ENCODE measurements at places on chromosomes 6 and 20.

- DNase-seq = no peak
These were observed 25.3 kb upstream of the TOP1 start for GRCh38 chr20:41003143-41003935.

GRCh38 chr20:2231701-2232100 lies 64.1 kb upstream of the TGM3 start:
- DNase-seq = no peak

DNA sequence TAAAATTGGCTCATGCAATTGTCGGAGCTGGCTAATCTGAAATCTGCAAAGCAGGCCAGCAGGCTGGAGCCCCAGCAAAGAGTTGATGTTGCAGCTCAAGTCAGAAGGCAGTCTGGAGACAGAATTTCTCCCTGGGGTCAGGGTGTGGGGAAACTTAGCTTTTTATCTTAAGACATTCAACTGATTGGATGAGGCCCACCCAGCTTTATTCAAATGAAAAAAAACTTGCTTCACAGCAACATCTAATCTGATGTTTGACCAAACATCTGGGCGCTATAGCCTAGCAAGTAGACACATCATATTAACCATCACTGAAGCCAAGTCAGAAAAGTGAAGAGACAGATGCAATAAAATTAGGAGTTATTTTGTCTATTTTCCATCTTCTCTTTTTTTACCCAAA lies 108.8 kb upstream of the CCDC28A start:
- DNase-seq = no peak

DNA sequence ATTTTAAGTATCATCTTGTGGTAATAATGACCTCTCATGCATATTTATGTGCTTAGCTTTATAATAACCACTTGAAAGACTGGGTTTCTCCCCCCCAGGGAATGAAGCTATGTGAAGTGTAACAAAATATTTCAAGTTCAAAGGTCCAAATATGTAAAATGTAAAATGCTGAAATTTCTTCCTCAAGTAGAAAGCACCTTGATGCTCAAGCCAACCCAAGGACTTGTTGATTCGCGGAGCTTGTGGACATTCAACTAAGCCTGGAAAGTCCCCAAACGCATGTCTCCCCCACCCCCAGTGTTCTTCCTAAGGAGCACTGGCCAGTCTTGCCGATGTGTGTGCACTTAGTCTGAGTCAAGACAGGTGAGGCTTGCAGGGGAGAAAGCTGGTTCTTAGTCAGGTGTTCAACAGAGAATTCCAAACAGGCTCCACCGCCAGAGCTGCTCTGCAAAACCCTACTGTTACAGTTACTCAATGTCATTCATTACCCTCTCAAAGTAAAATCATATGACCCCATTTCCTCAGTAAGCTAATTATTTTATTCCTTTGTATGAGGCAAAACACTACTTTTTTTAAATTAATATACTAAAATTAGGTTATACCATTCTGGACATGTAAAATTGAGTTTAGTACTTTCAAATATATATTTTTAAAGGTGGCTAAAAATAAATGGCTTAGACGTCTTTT lies 46.9 kb upstream of the QKI start:
- DNase-seq = no peak

DNA sequence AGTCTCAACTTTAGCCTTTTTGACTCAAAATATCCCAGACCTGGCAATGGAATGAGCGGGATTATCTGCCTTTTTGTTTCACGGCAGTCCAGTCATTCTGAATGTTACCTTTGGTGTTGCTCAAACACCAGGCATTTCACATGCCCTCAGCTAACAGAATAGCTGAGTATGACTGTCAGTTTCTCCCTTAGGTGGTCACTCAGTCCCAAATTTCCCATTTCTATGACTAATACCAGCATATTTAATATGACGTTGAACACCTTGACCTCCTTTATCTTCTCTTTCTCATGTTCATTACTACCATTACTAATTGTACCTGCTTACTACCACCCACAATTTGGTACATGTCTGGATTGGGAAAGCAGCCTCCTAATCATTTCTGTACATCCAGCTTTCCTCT lies 65.2 kb downstream of the EDN1 start:
- no peak for DNase-seq

- peak; percentile 62 for DNase-seq
These were observed 137.6 kb upstream of the RIN2 start for GRCh38 chr20:19620446-19620845.

- peak; percentile 79 for DNase-seq
These were observed 104.3 kb downstream of the CDH26 start for GRCh38 chr20:60062431-60063047.

GRCh38 chr20:32316667-32317066 lies 39.2 kb downstream of the KIF3B start:
- no peak for DNase-seq

DNA sequence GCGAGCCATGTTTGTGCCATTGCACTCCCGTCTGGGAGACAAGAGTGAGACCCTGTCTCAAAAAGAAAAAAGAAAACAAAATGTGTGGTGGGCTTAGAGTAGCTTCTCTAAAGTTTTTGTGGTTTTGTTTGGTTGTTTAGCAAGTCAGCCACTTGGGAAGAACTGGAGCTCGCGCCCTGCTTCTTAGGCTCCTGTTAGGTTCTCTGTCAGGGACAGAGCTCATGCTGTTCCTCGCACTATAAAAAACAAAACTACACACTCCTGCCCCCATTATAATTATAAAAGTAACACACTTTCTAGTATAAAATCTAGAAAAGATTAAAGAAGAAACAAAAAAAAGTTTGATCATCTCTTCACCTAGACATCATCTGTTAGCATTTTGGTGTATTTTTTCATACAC lies 33.0 kb downstream of the GMPR start:
- no peak for DNase-seq

GRCh38 chr6:40714143-40714542 lies 127.0 kb upstream of the LRFN2 start:
- no peak for DNase-seq

DNA sequence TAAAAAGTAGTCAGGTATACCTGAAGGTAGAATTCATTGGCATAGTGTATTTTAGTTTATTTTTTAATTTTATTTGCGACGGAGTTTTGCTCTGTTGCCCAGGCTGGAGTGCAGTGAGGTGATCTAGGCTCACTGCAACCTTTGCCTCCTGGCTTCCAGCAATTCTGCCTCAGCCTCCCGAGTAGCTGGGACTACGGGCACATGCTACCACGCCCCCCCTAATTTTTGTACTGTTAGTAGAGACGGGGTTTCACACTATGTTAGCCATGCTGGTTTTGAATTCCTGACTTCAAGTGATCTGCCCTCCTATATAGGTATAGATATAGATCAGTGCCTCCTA lies 102.8 kb upstream of the PRSS16 start:
- DNase-seq = no peak

DNA sequence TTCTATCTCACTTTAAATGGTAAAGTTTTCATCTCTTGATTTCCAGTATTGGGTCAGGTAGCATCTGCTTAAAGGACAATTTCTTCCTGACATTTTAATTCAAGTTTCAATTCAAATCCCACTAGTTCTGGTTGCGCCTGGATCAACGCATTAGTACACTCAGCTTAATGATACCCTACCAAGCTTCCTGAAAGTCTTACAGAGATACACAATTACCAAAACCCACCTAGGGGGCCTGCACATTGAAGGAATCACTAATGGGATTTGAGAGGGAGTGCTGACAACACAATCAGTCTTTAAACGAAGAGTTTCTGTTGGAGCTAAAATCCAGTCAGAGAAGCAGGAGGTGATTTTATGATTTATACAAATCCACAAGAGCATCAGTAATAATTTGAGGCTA lies 293.0 kb downstream of the PHF3 start:
- no peak for DNase-seq

GRCh38 chr20:59810449-59811187 lies 122.8 kb downstream of the SYCP2 start:
- peak; percentile 65 for DNase-seq

Measured in vagina (tissue), 2 donors.